Left forelimb (tissue), 1 donor: ENCODE measurements at places on chromosomes 2 and 18.

DNA sequence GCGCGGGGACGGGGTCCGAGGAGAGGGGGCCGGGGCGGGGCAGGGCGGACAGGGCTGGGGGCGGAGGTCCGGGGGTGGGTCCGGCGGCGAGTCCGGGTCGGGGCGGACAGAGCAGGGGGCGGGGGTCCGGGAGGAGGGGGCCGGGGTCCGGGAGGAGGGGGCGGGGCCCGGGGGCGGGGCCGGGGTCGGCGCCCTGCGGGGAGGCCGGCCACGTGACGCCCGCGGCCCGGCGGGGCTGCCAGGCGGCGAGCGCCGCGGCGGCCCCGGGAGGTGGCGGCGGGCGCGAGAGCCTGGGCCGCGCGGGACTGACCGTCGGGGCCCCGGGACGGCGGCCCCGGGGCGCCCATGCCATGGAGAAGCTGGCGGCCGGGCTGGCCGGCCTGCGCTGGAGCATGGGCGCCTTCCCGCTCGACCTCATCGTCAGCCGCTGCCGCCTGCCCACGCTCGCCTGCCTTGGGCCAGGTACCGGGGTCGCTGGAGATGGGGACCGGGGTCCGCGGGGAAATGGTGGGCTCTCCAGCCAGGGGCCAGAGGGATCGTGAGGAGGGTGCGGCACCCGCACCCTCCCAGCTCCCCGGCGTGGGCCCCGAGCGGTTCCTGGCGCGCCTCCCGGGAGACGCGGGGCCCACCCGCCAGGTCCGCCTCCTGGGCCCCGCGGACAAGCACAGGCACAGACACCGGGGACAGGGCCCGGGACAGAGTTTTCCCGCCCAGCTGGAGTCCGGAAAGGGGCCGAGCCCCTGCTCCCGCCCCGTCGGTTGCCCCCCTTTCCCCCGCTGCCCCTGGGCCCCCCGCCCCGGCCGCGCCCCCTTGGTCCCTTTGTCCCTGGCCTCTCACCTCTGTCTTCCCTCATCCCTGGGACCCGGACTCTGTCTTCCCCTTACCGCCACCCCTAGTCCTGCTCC is at the start of gene GAREM2:
Gene GAREM2, plus strand, starts transcription at position 218 of the 905 bp plus-strand sequence. Its CDS starts 133 bp downstream, at position 351.
- DNase-seq = peak; percentile 63

GRCh38 chr18:65103864-65104263 is 646.9 kb upstream of the CDH7 start:
- no peak for DNase-seq

GRCh38 chr2:178328037-178328436 is 122.9 kb downstream of the PRKRA start:
- no peak for DNase-seq

DNA sequence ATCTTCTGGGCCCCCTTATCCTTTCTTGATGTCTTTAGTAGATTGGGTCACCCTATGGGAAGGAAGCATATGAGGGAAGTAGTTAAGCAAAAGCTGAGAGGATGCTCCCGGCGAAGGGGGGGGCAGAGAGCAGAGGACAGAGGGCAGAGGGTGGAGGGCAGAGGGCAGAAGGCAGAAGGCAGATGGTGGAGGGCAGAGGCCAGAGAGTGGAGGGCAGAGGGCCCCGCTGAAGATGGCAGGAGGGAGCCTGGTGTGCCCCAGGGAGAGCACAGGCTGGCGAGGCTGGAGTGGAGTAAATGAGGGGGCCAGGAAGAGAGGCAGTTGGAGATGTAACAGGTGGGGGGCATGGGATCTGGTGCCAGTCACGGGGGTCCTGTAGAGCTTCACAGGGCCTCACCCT is 7.0 kb downstream of the MLPH start:
- DNase-seq = no peak

DNA sequence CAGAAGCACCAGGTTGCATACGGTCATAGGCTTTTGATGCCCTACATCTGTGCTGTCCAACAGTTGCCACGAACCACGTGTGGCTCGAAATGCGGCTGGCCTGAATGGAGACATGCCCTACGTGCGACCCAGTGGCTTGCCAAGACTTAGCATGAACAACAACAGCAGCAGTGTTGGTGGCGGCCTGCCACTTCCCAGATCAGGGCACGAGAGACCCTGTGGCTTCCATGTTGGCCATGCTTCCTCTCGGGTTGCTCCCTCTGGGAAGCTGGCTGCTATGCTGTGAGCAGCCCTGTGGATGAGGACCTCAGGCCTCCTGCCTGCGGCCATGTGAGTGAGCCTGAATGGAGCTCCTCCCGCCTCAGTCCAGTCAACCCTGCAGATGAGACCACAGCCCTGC is 212.3 kb downstream of the HDAC4 start:
- DNase-seq = peak; percentile 31

- DNase-seq = no peak
These were observed 1.2 kb upstream of the CCDC88A start for GRCh38 chr2:55420871-55421270.

DNA sequence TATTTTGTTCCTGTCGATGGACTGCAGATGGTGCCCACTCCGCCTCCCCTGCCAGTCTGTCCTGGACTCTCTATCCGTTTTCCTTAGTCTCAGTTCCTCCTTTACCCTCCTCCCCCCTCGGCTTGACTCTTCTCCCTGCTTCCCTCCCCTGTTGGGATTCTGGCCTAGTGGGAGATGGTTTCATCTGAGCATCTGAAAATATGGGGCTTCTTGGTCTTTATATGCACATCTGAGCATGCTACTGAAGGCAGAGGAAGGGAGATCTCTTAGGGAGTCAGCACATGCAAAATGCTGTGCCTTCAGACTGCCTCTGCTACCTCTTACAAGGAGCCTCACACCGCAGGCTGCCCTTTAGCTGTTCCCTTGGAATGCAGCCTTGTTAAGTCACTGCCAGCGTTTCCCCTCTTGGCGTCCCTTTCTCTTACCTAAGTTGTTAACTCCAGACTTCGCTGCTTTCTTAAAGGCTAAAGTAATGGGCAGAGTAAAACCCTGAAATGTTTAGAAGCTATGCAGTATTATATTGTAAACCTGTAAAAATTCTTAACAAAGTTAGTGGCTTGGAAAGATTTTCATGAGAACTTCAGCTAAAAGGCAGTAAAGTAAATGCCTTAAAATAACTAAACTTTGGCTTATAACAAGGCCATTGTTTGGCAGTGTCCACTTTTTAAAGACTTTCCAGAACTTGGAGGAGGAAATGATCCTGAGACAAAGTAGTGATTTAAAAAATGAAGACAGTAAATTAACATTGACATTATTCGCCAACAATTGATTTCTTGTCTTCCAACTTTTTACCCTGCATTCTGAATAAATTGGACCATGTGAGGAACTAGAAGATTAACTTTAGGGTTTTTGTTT is 49.8 kb downstream of the LDLRAD4 start:
- DNase-seq = peak; percentile 68

GRCh38 chr2:232506709-232507108 is 13.5 kb upstream of the PRSS56 start:
- DNase-seq = no peak

DNA sequence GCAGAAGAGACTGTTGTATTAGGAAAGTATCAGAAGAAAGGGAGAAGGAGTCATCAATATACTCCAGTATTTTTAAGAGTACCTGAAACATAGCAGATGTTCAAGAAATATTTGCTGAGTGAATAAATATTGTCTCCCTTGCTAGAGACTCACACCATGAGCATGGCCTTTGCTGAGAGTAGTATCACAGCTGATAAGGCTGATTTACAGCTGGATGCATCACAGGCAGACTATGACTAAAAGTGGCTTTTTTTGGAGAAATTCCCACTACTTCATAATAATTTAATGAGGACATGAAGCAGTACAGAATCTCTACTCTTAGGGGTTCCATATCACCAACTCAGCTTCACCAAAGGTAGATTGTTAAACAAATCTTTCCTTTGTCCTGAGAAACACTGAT is 373.3 kb downstream of the RBM43 start:
- no peak for DNase-seq

DNA sequence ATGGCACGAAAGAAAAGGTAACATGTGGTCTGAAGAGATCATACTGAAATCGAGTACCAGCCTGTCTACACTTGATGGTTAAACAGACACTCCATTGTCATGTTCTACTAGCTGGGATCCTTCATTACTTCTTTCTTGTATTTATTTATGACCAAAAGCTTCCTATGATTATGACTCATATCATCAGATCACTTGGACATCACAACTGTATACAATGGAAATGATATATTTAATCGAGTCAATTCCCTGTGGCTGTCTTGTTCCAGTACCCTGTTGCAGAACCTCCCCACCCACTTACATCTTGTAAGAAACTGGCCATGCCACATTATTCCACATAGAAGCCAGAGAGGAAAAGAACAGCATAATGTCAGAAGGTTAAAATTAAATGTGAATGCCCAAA is 358.9 kb downstream of the ZEB2 start:
- DNase-seq = no peak

DNA sequence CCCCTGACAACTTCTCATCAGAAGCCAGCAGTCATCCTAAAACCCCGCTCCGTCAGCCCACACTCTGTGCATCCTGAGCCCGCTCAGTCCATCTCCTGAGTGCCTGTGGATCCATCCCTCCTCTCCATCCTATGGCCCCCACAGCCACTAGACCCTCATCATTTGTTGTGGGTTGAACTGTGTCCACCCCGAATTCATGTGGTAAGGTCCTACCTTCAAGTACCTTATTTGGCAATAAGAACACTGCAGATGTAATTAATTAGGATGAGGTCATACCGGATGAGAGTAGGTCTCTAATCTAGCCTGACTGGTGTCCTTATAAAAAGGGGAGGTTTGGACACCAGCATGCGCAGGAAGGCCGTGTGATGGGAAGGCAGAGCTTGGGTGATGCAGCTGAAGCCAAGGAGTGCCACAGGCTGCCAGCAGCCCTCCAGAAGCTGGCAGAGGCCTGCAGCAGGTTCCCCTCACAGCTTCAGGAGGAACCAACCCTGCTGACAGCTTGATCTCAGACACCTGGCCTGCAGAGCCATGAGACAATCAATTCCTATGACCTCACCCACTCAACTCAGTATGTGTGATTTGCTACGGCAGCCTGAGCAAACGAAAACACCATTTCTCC is 192.4 kb downstream of the ZBTB7C start:
- no peak for DNase-seq

- DNase-seq = no peak
These were observed 49.0 kb downstream of the ZDBF2 start for GRCh38 chr2:206323486-206323885.

DNA sequence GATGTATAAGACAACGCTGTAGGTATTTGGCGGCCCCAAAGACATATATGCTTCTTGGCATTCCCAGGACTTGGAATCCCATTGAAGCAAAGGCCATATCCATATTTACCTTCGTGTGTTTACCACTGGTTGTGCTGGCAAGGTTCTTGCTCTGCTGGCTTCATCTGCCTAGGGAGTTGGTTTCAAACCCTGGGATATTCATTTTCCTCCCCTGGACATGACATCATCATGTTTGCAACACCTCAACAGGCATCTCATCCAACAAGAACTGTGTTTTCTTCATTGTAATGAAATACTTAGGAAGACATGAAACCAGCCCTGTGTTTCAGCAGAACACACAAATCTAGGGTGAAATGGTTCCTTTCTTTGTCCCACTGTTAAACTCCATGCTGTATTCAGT is 77.9 kb upstream of the PHLPP1 start:
- no peak for DNase-seq

DNA sequence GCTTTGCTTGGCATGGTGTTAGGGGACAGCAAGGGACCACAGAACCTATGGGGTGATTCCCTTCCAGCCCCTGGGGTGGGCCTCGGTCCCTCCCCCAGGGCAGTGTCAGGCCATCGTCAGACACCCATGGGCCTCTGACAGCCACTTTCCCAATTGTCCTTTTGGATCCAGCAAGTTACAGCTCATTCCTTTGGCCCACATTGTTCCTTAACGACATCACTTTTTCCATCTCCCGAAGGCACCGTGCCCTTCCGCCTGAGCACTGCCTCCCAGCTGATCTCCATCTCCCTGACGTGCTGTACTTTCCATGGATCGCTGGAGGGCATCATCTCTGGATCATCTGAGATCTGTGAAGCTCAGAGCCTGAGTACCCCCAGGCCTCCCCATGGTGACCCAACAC is 10.4 kb upstream of the KCNK3 start:
- DNase-seq = no peak

- DNase-seq = no peak
These were observed 10.3 kb downstream of the HOXD3 start for GRCh38 chr2:176167398-176167797.

DNA sequence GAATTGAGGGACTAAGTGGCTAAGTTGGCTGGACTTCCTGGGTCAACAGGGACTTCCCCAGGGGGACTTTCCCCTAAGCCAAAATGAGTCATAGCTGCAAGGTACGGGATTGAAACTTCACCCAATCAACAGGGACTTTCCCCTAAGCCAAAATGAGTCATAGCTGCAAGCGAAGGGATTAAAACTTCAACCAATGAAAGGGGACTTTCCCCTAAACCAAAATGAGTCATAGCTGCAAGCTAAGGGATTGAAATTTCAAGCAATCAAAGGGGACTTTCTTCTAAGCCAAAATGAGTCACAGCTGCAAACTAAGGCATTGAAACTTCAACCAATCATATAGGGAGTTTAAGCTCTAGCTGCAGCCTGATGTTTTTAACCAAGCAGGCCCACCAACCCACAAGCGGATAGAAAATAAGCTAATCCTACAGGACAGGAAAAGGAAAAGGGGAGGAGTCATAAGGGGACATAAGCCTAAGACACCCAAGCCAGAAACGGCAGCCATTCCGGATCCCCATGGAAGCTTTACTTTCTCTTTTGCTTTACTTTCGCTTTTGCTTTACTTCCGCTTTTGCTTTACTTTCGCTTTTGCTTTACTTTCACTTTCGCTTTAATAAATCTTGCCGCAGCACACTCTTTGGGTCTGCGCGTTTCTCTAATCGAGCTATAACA is 1375.4 kb upstream of the CELF4 start:
- DNase-seq = no peak

DNA sequence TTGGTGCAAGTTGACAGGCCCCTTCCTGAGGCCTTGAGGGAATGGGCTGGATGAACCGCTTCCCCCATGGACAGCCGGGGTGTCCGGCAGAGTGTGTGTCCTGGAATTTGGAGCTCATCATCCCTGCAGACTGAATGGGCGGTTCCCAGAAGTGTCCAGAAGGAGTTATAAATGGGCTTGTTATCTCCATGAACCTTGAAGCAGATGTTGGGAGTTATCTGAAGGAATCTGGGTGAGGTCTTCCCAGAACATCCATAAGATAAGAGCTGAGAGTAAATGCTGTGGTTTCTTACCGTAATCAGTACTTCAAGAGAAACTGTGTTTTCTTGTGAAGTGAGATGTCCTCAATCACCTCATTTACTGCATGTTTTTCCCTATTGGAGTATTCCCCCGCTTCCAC is 21.1 kb downstream of the PLB1 start:
- DNase-seq = no peak

- DNase-seq = no peak
These were observed 29.1 kb upstream of the ANKRD44 start for GRCh38 chr2:197339496-197340220.

- no peak for DNase-seq
These were observed 240.8 kb upstream of the NRP2 start for GRCh38 chr2:205441524-205441923.

GRCh38 chr18:12652861-12653401 is 5.0 kb downstream of the SPIRE1 start:
- no peak for DNase-seq
